Activated T-helper 9 cell treated with anti-CD3 and anti-CD28 coated beads, Interleukin-2, amount 50 U/mL, for 16 hours (primary cell): ENCODE measurements at places on chromosomes 11 and 22.

DNA sequence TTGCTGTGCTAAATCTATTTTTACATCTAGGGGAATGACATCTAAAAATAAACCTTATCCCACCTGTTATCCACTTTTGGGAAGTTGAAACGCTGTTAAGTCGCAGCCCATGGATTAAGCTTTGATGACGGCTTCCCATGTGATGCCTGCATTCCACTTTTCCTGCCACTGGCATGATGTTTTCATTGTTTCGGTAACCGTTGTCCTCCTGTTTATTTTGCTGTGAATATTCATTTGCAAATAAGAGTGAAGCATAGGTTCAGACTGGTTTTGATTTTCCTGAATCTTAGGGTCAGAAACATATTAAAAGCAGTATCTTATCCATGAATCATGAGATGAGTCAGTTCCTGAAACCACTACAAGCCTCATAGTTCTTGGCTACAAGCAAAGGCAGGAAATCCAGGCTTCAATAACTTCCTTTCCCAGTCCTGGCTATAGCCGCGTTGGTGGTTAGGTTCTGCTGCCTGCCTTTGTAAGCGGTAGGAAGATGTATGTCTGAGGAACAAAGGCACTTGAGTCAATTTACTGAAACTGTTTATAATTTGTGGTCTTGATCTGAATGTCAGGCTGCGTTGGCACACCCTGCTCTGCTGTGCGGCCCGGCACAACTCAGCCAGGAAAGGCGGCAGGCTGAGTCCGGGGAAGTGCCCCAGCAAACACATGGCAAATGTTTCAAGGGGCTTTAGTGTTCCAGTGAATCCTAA lies 19.4 kb downstream of the TEAD1 start:
- no peak for DNase-seq

DNA sequence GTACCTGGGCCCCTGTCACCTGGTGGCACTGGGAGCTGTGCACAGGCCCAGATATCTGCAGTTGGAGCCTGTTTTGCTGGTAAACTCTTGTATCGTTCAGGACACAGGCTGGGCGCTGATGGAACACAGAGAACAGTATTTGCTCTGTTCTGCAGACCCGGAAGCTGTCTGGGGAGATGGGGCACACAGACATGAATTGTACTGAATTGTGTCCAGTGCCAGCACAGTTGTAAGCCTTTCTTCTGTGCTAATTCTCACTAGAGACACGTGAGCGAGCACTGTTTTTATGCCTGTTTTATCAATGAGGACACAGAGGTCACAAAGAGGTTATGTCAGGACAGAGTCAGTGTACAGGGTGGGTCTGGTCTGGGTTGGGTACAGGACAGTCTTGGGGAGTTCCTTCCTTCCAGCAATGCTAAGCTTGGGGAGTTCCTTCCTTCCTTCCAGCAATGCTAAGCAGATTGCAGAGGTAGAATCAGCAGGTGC lies 24.4 kb upstream of the ACR start:
- no peak for DNase-seq

GRCh38 chr11:44574610-44575287 lies 9.3 kb downstream of the CD82 start:
- DNase-seq: peak; percentile 23

DNA sequence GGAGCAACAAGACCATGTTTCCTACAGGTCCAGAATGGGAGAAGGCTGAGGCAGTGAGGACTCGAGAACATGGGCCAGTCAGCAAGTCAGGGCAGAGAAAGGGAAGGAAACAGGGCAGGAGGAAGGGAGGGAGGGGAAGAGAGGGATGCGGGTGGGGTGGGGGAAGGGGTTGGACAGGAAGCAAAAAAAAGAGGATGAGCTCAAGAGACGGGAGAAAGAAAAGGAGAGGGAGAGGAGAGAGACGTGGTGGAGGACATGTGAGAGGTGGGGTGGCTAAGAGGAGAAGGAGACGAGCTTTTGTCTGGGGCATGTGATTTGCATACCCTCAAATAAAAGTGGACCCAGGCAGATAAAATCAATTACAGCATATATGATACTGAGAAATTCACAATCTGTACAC lies 389.5 kb upstream of the B3GAT1 start:
- DNase-seq: no peak

- DNase-seq: no peak
Observed at GRCh38 chr22:48631288-48631863, 1196.3 kb downstream of the BRD1 start.

DNA sequence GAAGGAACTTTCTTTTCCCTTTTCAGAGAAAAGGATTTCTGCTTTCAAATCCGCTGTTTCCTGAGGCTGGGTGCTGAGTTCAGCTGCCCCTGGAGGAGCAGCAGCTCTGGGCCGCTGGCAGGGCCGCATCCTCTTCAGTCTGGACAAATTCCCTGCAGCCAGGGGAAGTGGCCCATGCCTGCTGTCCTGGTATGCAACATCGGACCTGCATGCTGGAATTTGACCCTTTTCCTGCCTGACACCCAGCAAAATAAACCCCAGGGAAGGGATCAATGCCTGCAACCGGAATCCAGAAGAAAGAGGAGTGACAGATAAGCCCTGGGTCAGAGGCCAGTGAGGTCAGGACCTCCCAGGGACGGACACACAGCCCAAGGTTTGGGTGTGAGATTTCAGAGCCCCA lies 54.1 kb upstream of the LINC01488 start:
- no peak for DNase-seq

DNA sequence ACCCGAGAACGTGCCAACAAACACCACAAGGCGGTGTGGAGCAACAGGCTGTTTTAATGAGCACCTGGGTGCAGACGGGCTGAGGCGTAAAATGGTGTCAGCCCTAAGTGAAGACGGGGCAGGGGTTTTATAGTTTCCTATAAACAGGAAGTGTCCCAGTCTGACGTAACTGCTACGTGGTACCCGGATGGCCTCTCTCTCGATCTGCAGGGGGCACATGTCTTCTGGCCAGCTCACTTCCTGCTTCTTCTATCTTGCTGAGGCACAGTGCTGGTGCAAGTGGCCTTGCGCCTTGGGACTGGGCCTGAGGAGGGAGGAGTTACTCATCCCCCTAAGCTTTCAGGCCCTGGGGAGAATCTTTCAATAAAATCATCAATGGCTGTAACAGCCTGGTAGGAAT lies 20.9 kb downstream of the OOSP3 start:
- no peak for DNase-seq
